ENCODE measurements at places on chromosomes 3 and 15.

DNA sequence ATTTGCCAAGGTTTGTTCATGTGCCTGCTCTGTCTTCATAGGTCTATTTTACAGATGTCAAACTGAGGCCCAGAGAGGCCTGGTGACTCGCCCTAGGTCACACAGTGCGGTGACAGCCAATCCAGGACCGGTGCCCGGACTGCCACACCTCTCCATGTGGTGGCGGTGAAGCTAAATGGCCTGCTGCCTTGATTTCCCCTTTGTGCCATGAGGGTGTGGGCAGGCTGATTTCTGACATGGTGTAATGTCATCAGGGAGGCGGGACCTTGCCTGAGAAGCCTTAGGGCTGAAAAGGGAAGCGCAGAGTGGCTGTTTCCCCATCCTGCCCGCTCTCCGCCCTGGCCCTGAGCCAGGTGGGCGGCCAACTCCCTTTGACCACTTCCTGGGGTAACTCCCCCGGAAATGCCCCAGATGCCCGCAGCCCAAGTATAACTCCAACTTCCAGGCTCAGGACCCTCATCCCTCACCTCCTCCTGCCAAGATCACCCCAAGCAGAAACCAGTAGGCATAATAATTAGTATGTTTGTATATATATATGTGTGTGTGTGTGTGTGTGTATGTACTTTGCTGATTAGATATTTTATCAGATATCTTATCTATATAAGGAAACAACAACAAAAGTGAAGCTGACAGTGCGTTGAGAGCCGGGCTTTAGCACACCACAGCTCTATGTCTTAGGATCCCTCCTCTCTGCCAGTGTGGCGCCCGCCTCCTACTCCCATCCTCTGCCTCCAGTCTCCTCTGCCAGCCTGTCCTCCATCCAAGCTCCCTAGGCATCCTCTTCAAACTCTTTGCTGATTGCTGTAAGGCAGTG lies 63.9 kb downstream of the IQSEC1 start:
- peak; percentile 87 for DNase-seq

DNA sequence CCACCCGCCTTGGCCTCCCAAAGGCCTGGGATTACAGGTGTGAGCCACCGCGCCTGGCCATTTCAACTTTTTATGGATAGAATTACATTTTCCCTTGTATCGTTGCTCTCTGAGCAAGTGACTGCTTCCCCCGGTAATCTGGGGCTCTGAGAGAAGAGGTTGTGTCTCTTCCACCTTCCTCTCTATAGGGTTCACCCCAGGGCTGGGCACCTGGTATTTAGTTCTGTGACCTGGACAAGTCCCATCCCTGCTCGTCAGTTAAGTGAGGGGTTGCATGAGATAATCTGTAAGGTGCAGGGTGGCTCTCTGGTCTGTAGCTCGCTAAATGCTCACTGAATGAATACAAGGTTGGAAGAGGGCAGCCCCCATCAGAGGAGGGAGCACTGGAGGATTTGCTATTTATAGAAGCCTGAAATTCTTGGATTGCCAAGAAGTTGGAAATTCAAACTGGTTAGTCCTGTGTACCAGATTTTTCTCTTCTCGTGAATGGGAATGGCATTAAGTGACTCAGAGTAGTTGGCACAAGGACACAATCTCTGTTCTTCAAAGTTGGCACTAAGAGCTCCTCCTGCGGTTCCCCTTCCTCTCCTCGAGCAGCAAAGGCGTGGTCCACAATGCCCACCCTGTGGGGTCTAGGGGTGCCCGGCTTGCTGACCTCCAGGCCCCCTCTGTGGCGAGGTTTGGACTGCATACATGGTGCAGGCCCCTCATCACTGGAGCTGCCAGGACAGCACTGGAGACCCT lies 68.1 kb upstream of the DLG1 start:
- no peak for DNase-seq

- no peak for DNase-seq
These were observed 59.3 kb downstream of the PIK3R4 start for GRCh38 chr3:130687327-130687726.

DNA sequence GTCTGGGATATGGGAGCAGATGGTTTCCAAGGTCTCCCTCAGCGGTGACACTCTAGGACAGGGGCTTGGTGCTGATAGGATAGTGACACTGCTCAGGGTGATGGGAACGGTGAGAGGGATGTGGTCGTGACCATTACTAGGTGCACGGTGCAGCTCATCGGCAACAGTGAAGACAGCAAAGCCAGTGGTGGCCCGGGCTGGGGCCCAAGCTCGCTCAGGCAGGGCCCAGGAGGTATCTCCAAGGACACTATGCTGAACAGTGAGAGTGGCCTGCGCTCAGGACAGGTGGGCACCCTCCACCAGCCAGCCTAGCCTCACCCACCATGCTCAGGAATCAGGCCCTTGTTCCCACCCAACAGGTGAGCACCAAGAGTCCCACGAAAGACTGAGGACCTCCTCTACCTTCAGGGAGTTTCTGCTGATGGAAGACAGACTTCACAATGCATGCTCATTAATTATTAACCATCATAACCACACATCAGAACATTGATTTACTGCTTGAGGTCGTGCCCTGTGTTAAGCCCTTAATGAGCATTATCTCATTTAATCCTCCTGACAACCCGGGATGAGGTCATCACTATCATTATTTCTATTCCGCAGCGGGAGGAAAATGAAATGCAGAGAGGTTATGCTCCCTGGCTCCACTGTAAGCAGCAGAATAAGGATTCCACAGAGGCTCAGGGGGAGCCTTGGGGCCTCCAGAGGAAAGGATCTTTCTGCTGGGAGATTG lies 269.4 kb downstream of the UACA start:
- DNase-seq, result no peak

GRCh38 chr3:41716471-41716870 lies 245.4 kb downstream of the ULK4 start:
- DNase-seq, result no peak

DNA sequence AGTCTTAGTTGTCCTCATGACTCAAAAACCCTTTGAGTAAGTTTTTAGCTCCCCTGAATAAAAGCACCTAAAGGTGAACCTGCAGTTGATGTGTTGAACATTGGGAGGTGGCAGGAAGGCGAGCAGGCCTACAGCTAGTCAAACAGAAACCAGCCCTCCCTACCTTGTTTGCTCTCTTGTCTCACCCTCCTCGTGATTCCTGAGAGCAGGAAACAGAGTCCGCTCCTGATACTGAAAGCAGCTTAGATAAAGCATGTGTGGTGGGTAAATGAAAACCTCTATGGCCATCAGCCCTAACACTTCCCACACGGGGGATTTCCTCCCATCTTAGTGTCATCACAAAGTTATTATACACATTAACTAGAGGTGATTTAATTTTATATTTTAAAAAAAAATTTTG lies 21.8 kb upstream of the CLDN18 start:
- DNase-seq, result no peak

- no peak for DNase-seq
These were observed 3.8 kb upstream of the ZNF385D start for GRCh38 chr3:21754839-21755238.

DNA sequence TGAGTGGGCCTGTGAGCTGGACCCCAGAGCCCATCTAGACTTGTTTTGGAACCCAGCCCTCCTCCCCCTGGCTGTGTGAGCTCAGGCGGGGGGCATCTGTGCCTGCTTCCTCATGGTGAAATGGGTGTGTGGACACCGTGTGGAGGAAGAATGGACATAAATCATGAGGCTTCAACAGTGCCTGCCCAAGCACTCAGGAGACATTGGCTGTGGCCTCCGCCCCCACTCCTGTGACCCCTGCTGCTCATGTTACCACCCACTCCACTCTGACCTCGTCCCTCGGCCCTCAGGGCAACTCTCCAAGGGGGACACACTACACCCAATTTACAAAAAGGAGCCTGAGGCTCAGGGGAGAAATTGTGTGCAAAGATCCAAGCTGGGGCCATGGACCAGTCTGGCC lies 16.6 kb downstream of the TPRA1 start:
- no peak for DNase-seq

DNA sequence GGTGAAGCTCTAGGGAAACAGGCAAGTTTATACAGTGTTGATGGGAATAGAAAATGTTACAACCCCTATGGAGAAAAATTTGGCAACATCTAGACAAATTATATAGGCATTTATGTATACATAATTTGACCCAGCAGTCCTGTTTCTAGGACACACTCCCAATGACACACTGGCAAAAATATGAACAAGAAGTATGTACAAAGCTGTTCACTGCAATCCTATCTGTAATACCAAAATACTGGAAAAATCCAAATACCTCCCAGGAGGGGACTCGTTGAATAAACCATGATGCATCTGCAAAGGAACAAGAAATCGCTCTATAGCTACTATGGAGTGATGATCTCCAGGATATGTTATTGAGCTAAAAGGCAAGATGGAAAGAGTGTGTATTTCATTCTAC lies 8.5 kb downstream of the BFSP2 start:
- DNase-seq, result no peak

- DNase-seq, result no peak
These were observed 154.1 kb downstream of the GREM1 start for GRCh38 chr15:32871883-32872282.

- no peak for DNase-seq
These were observed 81.5 kb downstream of the BBX start for GRCh38 chr3:107604057-107604822.

- no peak for DNase-seq
These were observed 190.3 kb upstream of the ONECUT1 start for GRCh38 chr15:52980446-52980845.

- DNase-seq, result no peak
These were observed 54.0 kb downstream of the LHFPL4 start for GRCh38 chr3:9499455-9500107.

DNA sequence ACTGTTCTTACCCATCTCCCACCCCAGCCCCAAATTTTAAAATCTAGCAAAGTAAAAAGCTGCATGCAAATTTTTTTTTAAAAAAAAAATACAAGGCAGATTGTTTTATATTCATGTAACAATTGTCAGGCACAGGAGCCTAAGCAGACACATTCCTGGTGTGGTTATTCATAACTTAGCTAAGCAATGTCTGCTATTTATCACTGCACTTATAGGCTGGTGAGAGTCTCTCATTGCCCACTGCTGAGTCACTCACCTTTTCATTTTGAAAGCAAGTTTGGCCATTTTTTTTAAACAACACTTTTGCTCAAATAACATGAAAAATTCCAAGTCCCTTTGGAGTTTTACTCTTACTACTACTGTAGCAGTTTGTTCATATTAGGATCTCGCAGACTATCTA lies 413.9 kb downstream of the RBMS3 start:
- no peak for DNase-seq

GRCh38 chr3:152517502-152517901 lies 248.8 kb downstream of the MBNL1 start:
- DNase-seq, result no peak

- no peak for DNase-seq
These were observed 44.4 kb downstream of the FLNB start for GRCh38 chr3:58052373-58053273.

DNA sequence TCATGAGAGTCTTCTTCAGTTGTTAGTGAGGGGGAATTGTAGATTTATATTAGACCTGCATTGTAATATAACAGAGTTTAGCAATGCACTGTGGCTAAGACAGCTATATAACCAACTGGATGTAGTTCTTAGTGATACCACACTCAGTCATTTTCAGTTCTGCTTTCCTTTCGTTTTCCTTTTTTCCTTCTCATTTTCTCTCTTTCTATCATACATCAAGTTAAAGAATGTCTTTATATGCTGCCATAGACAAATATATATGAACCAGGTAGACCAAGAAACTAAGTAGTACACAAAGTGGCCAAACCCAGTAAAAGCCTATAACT lies 43.7 kb upstream of the CD47 start:
- no peak for DNase-seq

DNA sequence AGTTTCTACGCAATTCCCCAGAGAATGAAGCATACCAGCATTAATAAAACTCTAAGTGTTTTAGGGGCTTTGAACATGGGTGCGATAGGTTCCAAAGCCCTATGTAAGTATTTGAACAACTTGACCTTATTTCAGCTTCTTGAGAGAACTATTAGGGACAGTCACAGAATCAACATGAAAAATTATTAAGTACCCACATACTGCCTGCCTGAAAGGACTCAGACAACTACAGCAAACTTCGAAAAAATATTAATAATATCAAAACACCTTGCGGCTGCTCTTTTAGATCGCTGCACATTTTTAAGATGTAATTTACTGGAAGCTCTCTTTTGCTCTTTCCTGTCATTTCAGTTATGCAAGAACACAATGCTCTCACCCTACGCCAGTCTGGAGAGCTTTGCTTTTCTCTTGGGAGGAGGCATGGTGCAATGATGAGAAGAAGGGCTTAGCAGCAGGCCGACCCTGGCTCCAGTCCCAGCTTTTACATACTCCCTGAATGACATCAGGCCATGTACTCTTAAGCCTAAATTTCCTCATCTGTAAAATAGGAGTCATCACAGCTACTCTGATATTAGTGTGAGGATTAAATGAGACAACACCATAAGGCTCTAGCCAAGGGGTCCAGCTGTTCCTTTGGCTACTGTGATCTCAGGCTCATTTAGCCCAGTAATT lies 640.7 kb downstream of the FHIT start:
- DNase-seq, result no peak

GRCh38 chr3:133197619-133198018 lies 159.4 kb downstream of the TMEM108 start:
- no peak for DNase-seq

- DNase-seq, result no peak
These were observed 49.5 kb upstream of the STXBP5L start for GRCh38 chr3:120858521-120858920.

DNA sequence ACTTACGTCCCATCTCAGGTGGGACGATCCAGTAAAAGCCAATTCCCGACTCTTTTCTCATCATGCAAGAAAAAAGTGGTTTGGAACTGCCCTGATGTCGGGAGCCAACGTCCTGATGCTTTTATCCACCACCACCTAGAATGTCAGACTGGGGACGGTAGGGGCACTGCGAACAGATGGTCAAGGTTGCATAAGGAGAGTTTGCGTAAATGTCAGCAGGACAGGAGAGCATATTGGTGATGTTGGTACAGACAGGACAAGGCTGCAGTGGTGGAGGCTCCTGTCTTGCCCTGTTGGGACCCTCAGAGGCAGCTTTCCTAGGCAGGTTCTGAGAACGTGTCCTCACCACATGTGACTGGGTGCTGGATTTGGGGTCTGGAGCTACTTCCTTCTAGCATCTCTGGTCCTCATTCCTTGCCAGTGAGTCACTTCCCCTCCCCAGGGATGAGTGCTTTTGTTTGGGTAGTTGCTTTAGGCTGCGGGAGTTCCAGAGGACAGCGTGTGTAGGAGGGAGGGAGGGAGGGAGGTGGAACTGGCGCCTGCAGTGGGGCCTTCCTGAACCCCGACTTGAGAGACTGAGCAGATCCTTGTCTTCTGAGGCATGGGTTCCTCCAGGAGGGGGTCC lies 21.0 kb downstream of the THSD4 start:
- no peak for DNase-seq

DNA sequence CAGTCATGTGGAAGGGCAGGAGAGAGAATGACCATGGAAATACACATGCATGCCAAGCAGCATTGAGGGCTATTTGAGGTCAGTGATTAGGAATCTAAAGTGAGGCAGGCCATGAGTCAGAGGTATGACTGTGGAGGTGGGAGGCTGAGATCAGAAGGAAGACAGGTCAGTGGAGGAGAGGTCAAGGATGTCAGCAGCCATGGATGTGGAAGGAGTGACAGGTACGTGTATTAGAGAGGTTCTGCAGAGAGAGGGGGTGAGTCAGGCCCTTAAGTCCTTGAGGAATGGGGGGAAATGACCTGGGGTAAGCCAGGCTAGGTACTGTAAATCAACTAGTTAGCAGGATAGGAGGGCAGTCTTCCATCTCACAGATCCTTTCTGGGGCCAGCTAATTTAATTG lies 166.6 kb downstream of the ANO10 start:
- DNase-seq, result no peak

- no peak for DNase-seq
These were observed 82.5 kb downstream of the RFTN1 start for GRCh38 chr3:16430717-16431630.

GRCh38 chr3:30680789-30681648 lies 74.6 kb downstream of the TGFBR2 start:
- no peak for DNase-seq
